ENCODE measurements at places on chromosomes 3 and 15.

DNA sequence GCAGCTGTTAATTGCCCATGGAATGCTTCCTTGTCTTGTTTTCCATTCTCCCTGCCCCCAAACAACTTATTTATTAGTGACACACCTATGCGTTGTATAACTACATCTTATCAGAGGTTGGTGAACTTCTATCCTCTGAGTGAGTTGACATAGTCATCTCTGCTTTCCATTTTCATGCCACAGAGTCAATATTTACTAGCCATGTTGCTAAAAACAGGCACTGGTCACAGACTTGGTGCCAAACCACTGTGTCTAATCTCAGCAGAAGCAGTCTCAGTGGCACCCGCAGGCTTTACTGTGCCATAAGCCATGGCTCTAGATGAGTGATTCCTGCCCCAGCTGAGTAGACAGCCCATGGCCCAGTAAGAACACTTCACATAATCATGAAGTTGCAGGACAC lies 26.5 kb downstream of the DAPK2 start:
- no peak for DNase-seq

DNA sequence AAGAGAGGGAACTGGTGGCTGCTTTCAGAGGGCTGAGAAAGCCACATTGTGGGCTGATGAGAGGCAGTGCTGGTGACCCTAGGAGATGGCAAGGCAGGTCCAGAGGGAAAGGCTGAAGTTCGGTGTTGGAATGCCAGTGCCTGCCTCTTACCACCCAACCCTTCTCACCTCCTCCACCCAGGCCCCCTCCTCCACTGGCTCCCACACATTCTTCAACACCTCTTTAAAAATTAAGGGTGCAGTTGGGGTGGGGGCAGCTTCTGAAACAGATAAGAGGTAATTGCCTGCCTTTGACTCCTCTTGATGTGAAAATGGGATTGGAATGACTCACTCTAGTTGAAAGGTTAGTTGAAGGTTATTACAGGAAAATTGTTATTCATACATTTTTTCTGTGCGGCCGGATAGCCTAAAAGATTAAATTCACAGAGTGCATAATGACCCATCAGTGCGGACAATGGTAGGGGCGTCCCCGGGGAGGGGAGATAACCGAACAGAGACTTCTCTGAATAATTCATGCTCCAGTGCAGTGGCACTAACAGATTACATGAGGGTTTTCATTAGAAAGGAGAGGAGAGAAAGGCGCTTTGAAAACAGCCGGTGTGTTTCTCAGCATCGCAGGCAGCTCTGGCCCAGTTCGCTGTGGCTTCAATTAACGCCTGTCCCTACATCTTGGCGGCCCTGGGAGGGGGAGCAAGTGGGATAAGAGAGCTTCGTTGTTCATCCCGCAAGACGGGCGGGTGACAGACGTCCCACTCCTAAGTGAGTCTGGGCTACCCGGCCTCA lies 212.4 kb downstream of the TLE3 start:
- DNase-seq: no peak

GRCh38 chr15:89776274-89777072 lies at the start of gene MESP2:
TSS of gene MESP2 (plus strand) at chr15:89776332. CDS start at chr15:89776358, 26 bp downstream.
- DNase-seq: peak; percentile 87

DNA sequence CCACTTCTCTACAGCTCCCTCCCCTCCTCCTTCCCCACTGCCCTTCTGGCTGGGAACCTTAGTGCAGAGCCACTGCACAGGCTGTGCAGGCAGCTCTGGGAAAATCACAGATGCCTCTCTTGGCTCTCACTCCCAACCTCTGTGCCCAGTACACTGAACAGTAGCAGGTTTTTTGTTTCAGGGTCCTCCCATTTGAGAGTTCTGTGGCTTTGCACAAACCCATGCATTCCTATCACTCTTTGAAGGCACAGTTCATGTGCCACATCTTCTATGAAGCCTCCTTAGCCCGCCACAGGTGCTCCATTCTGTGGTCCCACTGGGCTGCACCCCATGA lies 103.9 kb downstream of the SNRK start:
- DNase-seq: no peak

GRCh38 chr3:64945171-64945729 lies 257.4 kb upstream of the ADAMTS9 start:
- DNase-seq: no peak

- DNase-seq: no peak
Measured at GRCh38 chr3:184255291-184256039, 5.9 kb downstream of the CAMK2N2 start.

- no peak for DNase-seq
Measured at GRCh38 chr3:123788710-123789109, 95.4 kb downstream of the MYLK start.

GRCh38 chr15:97153356-97153965 lies 807.0 kb upstream of the ARRDC4 start:
- DNase-seq: no peak

- DNase-seq: peak; percentile 92
Measured at GRCh38 chr15:69304182-69304545, 5.5 kb downstream of the PAQR5 start.

- DNase-seq: peak; percentile 83
Measured at GRCh38 chr3:24483873-24484272, 10.8 kb downstream of the THRB start.

DNA sequence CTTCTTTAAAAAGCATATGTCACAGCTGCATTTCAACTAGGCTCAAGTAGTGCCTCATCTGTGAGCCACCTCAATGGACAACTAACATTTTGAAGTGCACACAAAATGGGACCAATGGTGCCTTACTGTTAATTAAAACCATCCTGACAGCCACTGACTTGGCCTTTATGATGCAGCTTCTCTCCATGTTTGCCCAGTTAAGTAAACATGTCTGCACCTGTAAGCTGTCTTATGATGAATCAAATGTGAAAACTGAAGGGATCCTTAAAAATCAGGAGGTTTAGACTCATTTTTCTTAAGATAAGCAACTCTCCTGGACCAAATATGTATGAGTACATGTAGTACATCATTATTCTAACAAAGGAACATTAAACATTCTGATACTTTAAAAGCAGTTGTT lies 861.6 kb downstream of the ROBO1 start:
- no peak for DNase-seq

DNA sequence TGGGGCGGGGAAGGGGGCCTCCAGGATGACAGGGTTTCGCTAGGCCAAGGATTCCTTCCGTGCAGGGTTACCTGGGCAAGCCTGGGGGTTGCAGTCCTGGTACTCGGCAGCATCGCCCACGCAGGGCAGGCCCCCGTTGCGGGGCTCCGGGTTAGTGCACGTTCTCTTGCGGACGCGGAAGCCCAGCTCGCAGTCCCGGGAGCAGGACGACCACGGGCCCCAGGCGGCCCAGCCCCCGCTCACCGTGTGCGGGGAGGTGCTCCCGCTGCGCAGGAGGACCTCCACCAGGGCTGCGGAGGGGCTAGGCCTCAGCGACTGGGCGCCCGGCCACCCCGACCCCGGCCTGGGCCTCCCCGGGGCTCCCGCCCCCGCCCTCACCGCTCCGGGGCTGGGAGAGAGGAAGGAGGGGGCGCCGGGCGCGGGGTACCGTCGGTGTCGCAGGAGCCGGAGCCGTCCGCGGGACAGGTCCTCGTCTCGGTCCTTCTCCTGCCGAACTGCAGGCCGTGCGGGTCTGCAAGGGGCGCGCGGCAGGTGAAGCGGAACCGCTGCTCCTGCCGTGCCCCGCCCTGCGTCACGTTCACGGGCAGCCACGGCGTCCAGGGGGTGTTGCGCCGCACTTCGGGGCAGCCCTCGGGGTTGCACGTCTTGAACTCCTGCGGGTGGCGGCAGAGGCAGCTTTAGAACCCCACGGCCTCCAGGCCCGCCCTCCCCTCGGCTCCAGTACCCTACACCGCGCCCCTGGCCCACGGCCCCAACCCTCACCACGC lies 114.6 kb downstream of the SEMA5B start:
- no peak for DNase-seq

GRCh38 chr3:126087552-126088175 lies 3.7 kb upstream of the SLC41A3 start:
- no peak for DNase-seq

GRCh38 chr15:27587810-27588209 lies 511.3 kb downstream of the OCA2 start:
- no peak for DNase-seq
